ENCODE measurements at places on chromosomes 6 and 20.
A peak's percentile ranks its signal among the peaks of the same experiment; 100 is the strongest.

GRCh38 chr6:43338243-43338642 is 29.6 kb upstream of the CRIP3 start:
- peak; percentile 27 for DNase-seq

DNA sequence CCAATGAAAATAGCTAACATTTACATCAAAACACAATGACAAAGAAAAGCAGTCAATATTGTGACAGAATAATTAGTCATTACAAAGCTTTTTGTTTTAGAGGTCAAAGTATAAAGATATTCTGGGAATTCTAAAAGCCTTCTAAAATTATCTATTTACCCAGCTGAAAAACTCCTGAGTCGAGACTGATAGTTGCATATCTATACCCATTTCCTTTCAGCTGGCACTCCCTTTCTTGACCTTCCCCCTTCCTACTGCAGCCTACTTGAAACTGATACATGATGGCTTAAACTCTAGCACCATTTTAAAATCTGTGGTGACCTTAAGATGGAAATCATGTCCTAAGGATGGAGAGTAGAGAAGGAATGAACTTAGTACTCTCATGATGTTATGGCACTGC is 38.6 kb downstream of the LMBRD1 start:
- no peak for DNase-seq

- no peak for DNase-seq
These were observed 236.0 kb upstream of the JAG1 start for GRCh38 chr20:10909803-10910202.

DNA sequence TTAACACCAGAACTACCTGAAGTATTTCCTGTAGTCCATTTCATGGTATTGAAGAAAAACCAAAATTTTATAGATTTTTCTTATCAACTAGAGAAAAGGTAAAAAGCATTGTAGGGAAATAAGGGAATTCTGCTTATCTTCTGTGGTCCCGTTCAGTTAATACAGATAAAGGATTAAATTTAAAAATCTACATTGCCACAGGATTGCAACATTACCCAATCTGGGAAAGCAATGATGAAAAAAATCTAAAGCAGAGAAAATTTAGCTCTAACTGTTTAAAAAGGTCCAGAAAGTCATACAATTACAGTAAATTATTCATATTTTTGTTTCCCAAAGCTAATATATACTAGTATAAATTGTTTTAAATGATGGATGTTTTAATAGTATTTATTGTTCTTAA is 18.0 kb downstream of the POLH start:
- DNase-seq = no peak

DNA sequence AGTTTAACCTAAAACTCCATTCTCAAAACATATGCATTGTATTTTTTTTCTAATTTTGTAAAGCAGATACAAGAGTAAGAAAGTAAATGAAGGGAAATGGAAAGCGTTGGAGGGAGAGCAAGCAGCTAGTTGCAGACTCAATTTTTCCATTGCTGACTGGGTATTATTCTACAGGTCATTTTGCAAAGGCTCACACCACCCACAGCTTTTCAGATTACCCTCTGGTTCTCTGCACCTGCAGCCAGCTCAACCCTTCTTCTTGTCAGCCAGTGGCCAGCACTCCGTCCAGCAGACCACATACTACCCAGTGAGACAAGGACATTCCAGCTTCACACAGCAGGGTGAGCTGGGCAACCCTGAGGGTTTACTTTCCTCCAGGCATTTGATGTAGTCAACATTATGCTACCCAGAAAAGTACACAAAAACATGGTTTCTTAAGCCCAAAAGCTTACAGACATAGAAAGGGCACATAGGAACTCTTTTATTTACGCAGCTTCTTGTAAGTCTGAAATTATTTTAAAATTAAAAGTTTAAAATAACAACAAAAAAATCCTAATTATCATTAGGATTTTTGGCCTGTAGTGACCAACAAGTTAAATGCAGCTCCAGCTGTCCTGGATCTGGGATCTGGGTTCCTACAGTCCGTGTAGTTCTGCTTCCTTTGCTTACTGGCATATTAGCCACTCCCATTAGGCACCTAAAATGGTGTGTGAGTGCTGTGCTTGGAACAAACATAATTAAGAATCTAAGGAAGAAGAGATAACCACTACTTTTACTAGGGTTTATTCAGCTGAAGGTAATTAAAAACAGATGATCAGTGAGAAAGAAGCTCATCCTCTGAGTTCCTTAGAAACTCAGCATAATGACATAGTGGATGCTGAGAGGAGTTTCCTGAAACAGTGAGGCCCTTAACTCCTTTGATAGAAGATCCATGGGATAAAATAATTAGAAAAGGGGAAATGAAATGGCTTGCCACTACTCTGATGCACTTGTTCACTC is 185.3 kb downstream of the PKHD1 start:
- no peak for DNase-seq

DNA sequence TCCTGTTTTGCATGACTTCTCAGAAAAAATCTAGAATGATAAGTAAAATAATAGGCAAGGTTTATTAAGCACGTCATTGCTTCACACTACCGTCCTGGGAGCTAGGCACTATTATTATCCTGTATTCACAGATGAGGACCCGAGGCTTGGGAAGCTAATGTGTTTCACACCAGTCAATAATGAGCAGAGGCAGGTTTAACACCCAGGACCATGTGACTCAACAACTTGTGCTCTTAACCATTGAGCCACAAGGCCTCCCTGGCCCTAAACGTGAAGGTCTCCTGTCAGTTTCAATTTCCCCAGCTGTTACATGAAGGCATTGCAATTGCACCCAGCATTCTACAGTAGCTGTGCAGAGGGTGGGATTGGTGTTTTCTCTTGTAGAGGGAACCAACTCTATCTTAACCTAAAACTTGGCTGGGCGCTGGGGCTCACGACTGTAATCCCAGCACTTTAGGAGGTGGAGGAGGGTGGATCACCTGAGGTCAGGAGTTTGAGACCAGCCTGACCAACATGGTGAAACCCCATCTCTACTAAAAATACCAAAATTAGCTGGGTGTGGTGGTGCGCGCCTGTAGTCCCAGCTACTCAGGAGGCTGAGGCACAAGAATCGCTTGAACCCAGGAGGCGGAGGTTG is 191.2 kb downstream of the BCAS1 start:
- DNase-seq = no peak

DNA sequence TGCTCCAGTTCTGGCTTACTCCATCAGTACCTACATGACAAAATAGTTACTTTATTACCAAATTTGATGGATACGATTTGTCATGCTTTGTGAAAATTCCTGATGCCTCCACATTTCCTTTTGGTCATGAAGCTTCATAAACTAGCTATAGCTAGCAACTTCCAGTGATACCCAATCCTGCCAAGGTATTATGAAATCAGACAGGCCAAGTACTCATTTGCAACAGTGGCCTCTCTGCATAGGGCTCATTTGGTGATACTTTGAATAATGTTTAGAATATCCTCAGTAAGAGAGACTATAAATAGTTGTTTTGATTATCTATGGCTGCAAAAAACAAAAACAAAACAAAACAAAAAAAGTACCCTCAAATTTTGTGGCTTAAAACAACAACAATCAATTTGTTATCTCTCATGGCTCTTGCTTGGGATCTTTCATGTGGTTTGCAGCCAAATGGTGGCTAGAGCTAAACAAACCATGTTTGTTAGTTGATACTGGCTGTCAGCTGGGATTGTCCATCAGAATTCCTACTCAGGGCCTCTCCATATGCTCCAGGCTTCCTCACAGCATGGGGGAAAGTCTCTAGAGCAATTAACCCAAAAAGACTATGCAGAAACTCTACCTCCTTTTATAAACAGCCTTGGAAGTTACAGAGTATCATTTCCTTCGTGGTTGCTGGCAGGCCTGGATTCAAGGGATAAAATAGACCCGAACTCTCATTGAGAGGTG is 10.1 kb upstream of the PRL start:
- no peak for DNase-seq

DNA sequence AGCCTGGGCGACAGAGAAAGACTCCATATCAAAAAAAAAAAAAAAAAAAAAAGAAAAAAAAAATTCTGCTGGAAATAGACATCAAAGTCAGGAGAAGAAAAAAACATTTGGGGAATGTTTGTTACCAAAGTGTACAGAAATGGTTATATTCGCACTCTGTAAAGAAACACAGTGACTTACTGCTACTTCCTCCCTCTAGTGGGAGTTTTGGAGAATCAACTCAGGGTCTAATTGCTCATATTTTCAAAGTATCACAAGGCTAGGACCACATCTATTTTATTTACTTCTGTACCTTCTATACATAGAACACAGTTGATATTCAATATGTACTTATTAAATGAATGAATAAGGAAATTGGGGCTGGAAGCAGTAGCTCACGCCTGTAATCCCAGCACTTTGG is 24.4 kb downstream of the ARG1 start:
- DNase-seq = no peak

GRCh38 chr6:44514085-44514484 is 126.6 kb downstream of the CDC5L start:
- DNase-seq = no peak

GRCh38 chr6:107658920-107659865 is 164.9 kb downstream of the SCML4 start:
- no peak for DNase-seq

- DNase-seq = no peak
These were observed 172.8 kb downstream of the KLHL32 start for GRCh38 chr6:97097068-97098047.

GRCh38 chr6:82904860-82905259 is 160.8 kb downstream of the UBE3D start:
- no peak for DNase-seq

DNA sequence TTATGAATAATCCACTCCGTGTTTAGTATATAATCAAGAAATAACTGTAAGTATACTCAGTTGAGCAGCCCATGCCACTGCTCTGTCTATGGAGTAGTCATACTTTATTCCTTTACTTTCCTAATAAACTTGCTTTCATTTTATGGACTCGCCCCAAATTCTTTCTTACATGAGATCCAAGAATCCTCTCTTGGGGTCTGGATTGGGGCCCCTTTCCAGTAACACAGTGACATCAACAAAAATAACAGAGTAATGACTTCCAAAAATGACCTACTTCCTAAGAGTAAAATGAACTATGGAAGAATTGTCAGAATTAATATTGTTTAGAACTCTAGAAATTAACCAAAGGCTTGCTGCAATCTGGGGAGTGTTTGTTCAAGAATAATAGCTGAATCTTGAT is 8.8 kb downstream of the OR2H1 start:
- no peak for DNase-seq

All from GM19239 (cell line).